Urinary bladder (tissue), 4 donors: ENCODE measurements at places on chromosomes 11 and 22. TPM values are rescaled to one million over a fixed set of nuclear protein-coding genes. Genes with fewer than 3 reads are reported as not detected.

The RNF215 gene
- 10.7 TPM for total RNA-seq

The BLID gene
- total RNA-seq, result 15.6 TPM

The ACAD8 gene
- total RNA-seq, result 20.1 TPM

The FAM180B gene
- 0.32 TPM for total RNA-seq

The PRSS23 gene
- total RNA-seq, result 169 TPM

The NUCB2 gene
- total RNA-seq, result 174 TPM

The COMMD9 gene
- 40.5 TPM for total RNA-seq

The DUSP8 gene
- total RNA-seq, result 0.85 TPM
